ENCODE measurements at places on chromosomes 1 and 21.

DNA sequence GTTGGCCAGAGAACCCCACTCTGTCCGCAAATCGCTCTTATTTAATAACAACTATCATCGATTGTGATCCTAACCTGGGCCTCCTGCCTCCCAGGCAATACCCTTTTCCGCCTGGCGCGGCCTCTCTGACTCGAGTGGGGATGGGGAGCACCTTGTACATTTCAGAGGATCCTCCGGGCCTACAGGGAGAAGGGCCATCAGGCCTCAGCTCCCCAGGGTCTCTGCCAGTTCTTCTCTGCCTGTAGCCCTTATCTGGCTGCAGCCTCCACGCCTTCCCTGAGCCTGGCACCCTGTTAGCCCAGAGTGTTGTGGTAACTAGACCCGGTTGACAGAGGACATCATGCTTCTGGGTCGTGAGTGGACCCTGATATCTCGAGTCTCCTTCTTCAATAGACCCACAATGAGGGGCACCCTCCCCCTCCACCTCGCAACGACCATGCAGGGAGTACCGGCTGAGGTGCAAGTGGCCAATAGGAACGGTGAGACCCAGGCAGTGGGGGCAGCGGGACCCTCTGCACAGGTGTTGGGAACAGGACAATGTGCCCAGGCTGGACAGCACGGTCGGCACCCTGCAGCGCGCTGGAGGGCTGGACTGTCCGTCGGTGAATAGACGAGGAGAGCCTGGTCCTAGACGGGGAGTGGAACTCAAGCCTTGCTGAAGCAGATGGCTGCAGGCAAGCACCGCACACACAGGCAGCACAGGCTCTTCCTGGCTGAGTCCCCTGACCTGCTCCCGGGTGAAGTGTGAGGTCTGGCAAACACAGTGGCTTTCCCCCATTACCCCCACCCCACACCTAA lies 7.1 kb upstream of the CRYBG2 start:
- no peak for ATAC-seq

GRCh38 chr1:248906753-248907661 lies 972 bp downstream of the PGBD2 start:
- peak; percentile 83 for ATAC-seq

GRCh38 chr1:63012339-63012738 lies 228.4 kb downstream of the ATG4C start:
- no peak for ATAC-seq

GRCh38 chr1:20949871-20950590 lies 162.9 kb upstream of the HP1BP3 start:
- ATAC-seq: no peak

- no peak for ATAC-seq
Observed at GRCh38 chr1:161216945-161217712, 2.0 kb downstream of the FCER1G start.

DNA sequence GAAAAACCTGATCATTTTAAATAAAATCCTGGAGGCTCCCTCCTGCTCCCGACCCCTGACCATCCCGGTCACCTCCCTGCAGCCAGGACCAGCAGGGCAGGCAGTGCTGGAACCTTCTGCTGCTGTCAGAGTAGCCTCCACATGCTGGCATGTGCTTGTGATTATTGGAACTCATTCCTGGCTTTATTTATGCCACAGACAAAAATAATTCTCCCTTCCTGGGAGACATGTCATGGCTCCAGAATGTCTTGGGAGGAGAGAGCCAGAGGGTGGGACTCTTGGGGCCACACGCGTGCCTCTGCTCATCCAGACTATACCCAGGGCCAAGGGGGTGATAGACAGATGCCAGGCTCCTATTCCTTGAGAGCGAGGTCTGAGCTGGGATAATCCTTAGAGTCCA lies 183.6 kb upstream of the RAB4A start:
- ATAC-seq: no peak

DNA sequence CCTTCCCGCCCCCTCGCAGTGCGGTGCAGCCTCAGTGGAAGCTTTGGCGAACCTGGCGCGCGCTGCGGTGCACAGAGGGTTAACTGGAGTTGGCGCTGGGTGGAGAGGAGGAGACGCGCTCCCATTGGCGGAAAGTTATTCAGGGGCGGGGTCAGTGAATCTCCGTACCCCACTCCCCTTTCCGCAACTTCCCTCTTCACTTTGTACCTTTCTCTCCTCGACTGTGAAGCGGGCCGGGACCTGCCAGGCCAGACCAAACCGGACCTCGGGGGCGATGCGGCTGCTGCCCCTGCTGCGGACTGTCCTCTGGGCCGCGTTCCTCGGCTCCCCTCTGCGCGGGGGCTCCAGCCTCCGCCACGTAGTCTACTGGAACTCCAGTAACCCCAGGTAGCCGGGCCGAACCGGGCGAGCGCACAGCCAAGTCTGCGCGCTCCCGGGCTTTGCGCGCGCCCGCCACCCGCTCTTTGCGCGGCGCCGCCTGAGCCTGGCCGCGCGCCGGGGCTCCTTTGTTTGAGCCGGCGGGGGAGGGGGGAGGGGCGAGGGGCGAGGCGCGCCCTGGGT lies at the start of gene EFNA4:
EFNA4 (plus strand) TSS at position 191 of the 561 bp plus-strand sequence; CDS start at position 275, 84 bp downstream.
- peak; percentile 89 for ATAC-seq

DNA sequence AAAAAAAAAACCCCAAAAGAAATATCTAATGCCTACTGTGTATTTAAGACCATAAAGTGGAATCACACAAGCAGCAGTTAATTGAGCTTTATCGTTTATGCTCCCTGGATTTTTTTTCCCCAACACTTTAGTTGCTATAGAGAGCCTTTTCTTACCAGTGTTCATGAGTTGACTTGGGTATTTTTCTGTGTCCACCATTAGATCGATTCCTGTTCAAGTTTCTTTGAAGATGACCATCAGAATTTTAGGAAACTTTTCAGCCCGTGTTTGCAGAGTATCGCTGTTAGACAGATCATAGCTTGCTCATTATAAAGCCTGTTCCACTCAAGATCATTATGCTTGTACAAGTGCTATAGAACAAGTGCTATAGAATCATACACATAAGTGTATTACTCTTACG lies 1.5 kb downstream of the RALGPS2 start:
- ATAC-seq: no peak

GRCh38 chr1:239811211-239811885 lies 280.3 kb upstream of the FMN2 start:
- peak; percentile 18 for ATAC-seq

DNA sequence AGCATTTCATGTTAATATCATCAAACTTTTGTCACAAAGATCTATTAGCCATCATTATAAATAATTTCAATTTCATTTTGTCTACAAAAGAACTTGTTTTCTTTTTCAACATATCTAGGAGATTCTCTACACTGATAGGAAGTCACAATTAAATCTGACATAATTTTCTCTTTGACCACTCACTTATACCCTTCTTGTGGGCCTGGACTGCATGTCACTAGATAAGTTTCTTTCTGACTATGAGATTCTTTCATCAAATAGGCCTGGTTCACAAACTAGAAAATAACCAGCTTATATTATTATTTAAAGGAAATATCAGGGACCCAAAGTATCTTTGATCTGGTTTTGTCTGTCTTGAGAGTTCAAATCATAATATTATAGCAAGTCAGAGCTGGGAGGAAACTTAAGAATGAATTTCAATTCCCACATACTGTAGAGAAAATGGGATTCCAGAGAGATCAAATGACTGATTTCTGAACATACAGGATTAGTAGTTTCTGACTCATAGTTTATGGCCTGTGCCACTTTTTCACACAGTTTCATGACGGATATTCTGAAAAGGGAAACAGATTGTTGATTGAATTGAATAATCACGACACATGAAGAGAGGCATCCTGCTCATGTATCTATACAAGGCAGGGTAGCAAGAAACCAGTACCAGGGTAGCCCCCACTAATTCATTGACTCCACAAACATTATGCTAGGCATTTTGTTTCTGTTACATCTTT lies 355.8 kb downstream of the GPATCH2 start:
- ATAC-seq: peak; percentile 85

DNA sequence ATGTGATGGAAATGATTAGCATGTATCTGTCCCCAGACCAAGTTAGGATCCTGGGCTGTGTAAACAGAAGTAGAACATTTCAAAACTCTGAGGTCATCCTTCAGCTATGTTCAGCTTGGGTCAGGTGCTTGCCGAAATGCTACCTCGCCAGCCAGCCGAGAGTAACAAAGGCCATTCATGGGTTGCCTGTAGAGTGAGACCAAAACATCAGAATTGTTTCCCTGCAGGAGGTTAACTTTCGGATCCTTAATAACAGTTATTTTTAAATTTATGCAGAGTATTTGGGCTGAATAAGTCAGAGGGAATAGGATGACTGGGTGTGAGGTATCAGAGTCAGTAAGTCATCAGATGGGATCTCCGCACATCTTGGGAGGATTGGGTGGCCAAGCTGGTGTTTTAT lies 35.6 kb downstream of the SMYD2 start:
- no peak for ATAC-seq

DNA sequence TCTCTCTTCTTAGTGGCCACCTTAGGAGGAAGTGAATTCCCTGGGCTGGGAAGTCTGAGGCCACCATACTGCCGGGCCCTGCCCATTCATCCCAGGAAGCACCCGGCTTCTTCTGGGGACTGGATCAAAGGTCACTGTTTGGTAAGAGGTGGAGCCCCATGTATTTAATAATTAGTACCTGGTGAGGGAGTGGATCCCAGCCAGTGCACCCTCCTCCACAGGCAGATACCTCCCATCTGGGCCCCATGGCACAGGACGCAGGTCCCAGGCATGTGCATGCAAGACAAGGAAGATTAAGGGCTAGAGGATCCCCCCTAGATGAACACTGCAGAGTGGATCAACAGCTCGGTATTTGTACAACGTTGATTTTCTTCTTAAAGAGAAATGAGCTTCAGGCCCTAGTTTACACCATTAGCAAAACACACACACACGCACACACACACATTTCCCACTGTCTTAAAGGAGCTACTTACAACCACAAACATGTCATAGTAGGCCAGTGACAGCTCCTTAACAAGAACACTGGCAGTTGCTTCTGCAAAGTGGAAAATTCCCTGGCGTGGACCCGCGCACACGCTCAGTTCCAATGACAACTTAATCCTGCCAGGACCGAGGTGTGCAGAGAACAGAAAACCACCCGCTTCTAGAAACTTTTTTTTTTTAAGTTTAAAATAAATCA lies 90.7 kb downstream of the MRPL37 start:
- no peak for ATAC-seq
